Activated T-cell treated with anti-CD3 and anti-CD28 coated beads for 4 hours (primary cell): ENCODE measurements at places on chromosomes 16 and 17.

- no peak for DNase-seq
These were observed 16.1 kb upstream of the RPTOR start for GRCh38 chr17:80528536-80528935.

DNA sequence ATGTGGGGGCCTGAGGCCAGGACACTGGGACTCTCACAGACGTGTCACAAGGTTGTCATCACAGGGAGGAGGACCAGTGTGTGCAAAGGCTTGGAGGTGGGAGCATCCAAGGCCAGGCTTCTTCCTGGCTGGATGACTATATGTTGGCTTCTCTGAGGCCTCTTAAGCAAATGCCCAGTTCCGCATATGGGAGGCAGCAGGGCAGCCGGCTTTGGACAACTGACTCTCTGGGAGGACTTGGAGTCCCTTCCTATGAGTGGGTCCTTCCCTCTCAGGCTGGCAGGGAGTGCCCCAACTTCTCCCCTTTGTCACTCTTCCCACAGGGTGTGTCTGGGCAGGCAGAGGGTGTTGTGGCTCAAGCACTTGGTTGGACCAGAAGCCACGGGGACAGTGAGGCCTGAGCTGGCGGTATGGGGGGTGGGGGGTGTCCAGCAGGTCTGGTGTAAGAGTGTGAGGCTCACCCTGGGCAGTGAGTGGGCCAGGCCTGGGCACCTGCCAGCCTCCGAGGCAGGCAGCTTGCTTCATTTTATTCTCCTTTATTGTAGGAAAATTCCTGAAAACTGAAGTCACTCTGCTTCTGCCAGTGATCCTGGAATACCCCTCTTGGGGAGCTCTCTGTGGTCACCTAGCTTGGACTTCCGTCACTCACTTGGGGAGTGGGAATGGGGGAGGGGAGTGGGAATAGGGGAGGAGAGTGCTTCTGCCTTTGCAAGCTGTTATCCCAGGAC is 14.9 kb downstream of the ADGRG1 start:
- DNase-seq = no peak

DNA sequence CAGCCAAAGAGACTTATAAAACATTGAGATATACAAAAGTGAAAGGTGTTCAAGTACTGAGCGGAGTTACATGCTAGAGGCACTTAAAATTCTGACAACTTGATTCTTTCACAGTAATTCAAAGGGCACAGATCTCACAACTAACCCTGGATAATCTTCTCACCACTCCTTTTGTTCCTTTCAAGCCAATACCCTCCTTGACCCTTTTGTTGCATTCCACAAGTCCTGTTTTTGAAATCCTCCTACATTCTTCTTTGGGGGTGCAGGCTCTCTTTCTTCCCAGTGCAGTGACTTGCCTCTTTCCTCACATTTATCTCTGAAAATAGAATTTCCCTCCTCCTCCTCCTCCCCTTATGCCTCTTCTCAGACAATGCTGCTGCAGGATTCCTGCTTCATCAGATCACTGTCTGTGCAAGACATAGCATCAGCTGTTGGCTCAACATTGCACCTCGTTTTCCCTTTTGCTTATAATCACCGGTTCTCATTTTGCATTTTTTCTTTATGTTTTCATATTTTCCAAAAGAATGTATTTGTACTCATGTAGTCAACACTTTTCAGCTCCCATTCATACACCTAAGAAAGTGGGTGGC is 199.3 kb downstream of the CDH8 start:
- no peak for DNase-seq

- DNase-seq = no peak
These were observed 402.2 kb downstream of the XYLT1 start for GRCh38 chr16:17068524-17068923.

- no peak for DNase-seq
These were observed 25.3 kb downstream of the G6PC3 start for GRCh38 chr17:44095647-44096496.

DNA sequence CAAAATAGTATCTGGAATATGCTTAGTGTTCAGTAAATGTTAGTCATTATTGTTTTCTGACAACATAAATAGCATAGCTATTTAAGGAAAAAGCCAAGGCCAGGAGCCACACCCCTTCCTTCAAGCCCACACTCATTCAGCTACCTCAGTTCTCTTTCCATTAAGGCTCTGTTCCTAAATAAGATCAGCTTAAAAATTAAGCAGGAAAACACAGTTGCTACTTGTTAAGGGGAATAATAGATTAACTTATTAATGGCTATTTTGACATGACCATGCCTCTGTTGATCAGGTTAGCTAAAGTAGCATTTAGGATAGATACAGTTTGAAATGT is 158.1 kb downstream of the CHD9 start:
- no peak for DNase-seq

DNA sequence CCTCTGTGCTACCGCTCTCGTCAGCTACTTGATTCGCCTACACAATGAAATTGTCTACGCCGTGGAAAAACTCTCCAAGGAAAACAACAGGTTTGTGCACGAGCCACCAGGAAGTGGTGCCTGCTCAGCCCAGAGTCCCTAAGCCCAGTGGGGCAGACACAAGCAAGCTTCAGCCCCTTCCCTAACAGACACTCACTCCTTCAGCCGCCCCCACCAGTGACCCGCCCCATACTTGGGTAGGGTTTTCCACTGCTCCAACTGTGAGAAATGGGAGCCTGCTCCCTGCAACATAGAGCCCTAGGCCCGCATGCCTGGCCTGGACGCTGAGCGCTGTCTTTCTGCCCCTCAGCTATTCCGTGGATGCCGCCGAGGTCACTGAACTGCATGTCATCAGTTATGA is 28.6 kb upstream of the ENDOV start:
- DNase-seq = no peak

GRCh38 chr17:50257676-50258224 is 16.5 kb upstream of the TMEM92 start:
- no peak for DNase-seq

DNA sequence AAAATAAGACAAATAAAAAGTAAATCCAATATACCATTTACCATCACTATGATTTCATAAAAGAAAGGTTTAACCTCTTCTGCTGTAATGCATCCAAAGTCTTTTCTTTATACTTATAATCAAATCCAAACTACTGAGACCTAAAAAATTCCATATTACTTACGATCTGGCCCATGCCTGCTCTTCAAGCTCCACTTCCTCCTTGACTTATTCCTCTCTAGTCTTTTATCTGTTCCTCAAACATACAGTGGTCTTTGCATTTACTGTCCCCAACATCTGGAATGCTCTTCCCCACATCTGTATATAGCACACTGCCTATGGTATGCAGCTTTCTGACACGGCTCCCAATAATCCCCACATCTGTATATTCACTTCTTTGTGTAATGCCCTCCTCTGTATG is 33.8 kb downstream of the PCTP start:
- no peak for DNase-seq

DNA sequence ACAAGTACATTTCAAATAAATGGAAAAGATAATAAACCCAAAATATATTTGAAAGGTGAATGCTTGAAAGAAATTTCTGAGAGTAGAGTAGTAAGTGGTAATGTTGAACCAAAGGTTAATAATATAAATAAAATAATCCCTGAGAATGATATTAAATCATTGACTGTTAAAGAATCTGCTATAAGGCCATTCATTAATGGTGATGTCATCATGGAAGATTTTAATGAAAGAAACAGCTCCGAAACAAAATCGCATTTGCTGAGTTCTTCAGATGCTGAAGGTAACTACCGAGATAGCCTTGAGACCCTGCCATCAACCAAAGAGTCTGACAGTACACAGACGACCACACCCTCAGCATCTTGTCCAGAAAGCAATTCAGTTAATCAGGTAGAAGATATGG is 84.2 kb downstream of the C17orf58 start:
- DNase-seq = no peak

GRCh38 chr16:5309946-5310611 is 212.5 kb upstream of the EEF2KMT start:
- no peak for DNase-seq

- DNase-seq = no peak
These were observed 98.8 kb downstream of the NLK start for GRCh38 chr17:28141313-28141712.
